Muscle of leg (tissue), 16 donors: ENCODE measurements at places on chromosomes 6 and 20. TPM values are rescaled to one million over a fixed set of nuclear protein-coding genes. Genes with fewer than 3 reads are reported as not detected.

Gene TMEM244
- polyA plus RNA-seq = not detected

Gene FUT9
- polyA plus RNA-seq = 0.10 TPM

Gene MLN
- not detected for polyA plus RNA-seq

DNA sequence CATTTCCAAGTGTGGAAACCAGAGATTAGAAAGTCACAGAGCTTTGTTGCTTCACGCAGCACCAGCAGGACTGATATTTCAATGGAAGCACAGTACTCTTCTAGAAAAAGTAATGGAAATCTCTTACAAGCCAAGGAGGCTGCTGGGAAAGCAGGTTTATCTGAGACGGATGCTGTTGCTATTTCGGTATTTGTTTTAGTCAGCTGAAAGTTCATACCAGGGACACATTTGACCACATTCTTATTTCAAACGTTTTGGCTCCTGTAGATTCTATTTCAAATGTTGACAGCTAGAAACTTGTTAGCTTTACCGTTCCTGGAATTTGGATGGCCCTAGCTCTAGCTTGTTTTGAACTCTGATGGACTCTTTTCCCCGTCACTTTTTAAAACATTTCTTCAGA lies 3.7 kb upstream of the TMEM242 start:
- no peak for DNase-seq

Gene RIN2
- 24.3 TPM for polyA plus RNA-seq

DNA sequence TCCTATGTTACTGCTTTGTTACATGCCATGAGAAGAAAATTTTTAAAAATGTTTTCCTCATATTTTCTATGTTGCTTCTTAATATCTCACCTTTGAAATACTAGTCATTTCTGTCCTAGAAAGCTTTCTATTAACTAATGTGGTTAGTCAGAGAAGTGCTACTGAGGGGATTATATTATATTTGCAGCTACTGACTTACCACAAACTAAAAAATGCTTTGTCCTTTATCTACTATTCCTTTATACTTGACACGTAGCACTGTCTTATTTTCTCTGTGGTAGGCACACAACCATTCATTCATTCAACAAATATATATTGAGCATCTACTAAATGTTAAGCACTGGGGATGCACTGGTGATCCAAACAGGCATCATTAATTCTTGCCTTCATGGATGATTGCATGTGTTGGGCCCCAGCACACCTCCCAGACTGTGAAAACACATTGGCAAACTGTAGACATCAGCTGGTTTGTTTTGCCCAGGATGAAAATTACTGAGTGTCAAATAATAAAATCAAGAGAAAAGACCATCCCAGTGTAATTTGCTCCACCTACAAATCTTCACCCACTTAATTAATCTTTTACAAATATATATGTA lies 10.7 kb upstream of the MLIP start:
- DNase-seq = no peak

Gene KHDRBS2
- polyA plus RNA-seq = 0.23 TPM

GRCh38 chr20:58684291-58684690 lies 8.3 kb upstream of the NPEPL1 start:
- DNase-seq = no peak

Gene ZNF343
- polyA plus RNA-seq = 8.2 TPM

- no peak for DNase-seq
Observed at GRCh38 chr20:23147964-23148730, 62.0 kb upstream of the CD93 start.
